H7 (cell line): ENCODE measurements at places on chromosomes 5 and 9. TPM values are rescaled to one million over a fixed set of nuclear protein-coding genes. Genes with fewer than 3 reads are reported as not detected.
A peak's percentile ranks its signal among the peaks of the same experiment; 100 is the strongest.

GRCh38 chr9:117548556-117548955, 133.7 kb upstream of the ASTN2 start:
- DNase-seq, result no peak

DNA sequence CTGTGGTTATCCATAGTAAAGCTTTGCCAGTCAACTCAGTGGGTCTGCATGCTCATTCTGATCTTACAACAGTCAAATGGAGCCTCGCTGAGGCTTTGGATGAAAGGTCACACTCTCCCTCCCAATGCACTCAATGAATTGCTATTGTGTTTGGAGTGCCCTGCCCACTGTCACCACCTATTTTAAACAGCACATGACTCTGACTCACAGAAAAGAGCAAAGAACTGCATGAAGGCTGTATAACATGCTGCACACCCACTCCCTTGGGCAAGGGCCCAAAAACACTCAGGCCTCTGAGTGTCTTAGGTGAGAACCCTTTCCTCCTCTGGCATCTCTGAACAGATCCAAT, 118.7 kb upstream of the CCDC112 start:
- no peak for DNase-seq

DNA sequence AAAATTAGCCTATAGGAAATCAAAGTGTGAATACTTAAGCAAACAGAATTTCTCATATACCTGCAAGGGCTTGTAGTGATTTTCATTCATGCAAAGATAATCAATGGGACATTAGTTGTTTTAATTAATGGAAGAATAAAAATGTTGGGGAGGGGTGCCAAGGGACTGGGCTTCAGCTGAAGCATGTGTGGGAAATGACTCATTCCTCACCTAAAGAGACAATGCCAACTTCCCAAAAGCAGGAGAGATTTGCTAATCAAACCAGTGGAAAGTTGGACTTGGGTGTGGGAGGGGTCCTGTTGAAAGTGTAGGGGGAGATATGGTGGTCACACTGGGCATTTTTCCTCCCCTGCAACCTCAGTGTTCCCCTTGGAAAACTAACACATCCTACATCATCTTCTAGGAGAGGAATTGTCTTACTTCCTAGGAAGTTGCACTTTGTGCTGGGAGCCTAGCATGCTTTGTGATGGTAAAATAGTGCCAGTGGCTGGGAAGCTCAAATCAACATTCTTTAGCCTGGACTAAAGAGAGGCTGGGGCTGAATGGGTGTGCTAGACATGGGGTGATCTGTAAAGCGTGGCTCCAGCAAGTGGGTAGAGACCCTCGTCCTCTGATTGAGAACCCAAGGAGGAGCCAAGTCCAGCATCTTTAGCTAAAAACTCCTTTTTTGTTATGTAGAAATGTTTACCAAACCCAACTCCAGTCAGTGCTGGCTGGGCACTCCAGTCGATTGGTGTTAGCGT, 6.4 kb upstream of the LHX2 start:
- DNase-seq, result peak; percentile 70

DNA sequence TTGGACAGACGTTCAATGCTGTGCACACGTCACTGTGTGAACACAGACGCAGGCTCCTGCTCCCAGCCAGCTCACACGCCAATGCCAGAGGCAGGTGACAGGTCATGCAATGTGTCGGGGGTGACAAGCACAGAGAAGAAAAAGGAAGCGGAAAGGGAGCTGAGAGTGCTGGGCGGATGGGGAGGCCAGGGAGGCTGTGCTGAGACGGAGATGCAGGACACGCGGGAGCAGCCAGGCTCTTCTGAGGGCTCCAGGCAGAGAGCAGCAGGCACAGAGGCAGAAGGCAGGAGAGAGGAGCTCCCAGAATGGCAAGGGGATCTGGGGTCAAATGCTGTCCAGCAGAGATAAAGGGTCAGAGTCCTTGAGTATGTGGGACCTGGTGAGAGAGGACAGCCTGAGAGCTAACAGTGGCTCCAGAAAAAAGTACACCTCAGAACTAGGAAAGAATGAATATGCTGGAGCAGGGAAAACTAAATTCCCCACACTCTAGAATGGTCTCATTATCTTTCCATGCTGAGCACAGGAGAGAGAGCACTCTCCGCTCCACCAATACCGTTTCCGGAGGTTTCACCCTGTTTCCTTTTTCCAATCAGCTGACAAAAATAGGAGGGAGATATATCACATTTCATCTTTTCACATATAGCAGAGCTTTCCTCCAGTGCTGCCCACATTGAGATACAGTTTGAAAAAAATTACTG, 32.8 kb upstream of the NSMF start:
- peak; percentile 43 for DNase-seq

GRCh38 chr5:111083323-111083722, 8.8 kb upstream of the WDR36 start:
- DNase-seq, result no peak

The NXNL2 gene
- total RNA-seq, result 1.8 and 4.1 TPM in 2 replicates

GRCh38 chr9:18610956-18611355, 137.0 kb downstream of the ADAMTSL1 start:
- DNase-seq, result no peak

- no peak for DNase-seq
These were observed 23.7 kb downstream of the CCDC171 start for GRCh38 chr9:15576350-15577050.

DNA sequence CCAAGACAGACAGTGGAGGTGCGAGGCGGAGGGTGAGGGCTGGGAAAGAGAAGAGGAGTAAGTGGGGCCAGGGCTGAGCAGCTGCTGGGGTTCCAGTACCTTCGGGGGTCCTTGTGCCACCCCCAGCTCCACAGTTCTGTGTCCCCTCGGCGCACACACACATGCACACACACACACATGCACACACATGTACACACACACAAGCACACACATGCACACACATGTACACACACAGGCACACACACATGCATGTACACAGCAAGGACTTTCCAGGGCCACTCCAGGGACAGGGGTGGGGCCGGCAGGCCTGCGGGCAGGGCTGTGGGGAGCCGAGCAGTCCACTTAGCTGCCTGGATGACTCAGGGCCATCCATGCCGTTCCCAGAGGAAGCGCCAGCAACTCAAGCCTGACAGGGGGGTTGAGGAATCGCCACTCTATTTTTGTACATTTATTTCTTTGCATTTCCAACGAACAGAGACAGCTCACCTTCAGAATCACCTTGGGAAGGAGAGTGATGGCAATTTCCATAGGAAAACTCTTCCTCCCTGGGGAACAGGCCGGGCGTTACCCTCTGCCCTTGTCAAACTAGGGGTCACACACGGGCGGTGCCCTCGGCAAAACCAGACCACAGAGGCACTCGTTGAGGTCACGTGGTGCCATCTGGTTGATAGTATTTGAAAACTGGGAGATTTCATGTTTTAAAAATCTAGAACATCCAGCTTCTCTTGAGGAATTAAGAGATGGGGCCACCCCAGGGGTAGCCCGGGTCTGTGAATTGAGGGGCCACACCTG, 135.7 kb downstream of the ADAMTS2 start:
- no peak for DNase-seq

The SH2D3C gene
- total RNA-seq, result 0.26 and 0.42 TPM in 2 replicates

DNA sequence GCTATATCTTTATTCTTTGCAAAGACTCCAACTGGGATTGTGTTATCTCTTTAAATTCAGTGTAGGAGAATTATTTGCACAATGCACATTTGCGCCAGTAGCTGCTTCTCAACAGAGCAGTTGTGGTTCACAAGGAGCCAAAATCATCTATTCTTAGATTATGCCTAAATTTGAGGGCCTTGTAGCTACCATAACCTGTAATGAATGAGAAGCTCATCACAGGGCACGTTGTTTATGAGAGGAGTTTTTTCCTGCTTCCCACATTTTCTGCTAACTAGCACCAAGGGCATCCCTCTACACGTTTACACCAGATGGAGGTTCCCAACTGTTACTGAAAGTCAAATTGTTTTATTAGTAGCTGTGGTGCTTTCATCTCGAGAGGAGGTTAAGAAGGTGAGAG, 322.4 kb downstream of the TMEM161B start:
- no peak for DNase-seq

DNA sequence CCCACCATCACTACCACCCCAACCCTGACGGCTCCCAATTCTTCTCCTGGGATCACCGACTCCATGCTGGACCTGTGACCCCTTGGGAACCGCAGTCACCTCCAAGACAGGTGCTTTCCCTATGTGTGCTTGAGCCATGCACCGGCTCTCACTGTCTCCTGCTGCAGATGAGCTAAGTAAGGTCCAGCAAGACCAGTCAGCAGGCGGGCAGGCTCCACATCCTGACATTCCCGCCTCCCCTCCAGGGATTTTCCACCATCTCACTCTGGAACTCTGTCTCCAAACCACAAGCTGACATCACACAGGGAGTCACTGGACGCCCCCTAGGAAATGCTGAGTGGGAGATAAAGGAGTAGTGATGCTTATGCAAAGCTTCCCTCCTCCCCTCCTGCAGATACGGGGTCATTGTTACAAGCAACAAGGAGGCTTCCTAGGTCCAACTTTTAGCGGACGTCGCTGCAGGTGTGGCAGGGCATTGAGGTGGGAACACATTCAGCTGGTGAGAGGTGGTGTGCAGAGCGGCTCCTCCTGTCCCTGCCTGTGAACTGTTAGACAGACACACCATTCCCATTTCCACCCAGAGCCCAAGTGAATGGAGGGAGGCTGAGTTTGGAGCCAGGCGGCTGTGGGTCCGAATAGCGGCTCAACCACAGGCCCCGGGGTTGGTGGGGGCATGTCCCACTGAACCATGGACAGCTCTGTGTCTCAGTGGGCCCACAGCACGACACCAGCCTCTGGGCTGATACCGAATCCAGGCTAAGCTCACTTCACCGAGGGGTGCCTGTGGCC, 129.2 kb upstream of the PHYKPL start:
- no peak for DNase-seq

DNA sequence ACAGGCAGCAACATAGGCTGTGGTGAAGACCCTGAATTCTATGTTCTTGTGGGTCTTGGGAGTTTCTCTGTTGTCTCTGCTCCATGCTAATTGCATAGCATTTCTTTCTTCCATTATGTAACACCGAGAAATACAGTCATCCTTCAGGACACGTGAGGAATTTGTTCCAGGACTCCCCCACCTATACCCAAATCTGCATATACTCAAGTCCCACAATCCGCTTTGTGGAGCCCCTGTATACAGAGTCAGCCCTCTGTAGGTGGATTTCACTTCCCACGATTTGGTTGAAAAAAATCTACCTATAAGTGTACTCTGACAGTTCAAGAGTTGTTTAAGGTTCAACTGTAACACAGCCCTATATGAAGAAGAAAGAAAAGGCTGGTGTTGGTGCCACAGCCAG, 22.1 kb downstream of the ANKRD33B start:
- DNase-seq, result no peak

- no peak for DNase-seq
These were observed 46.0 kb downstream of the TRIM32 start for GRCh38 chr9:116733010-116733641.

DNA sequence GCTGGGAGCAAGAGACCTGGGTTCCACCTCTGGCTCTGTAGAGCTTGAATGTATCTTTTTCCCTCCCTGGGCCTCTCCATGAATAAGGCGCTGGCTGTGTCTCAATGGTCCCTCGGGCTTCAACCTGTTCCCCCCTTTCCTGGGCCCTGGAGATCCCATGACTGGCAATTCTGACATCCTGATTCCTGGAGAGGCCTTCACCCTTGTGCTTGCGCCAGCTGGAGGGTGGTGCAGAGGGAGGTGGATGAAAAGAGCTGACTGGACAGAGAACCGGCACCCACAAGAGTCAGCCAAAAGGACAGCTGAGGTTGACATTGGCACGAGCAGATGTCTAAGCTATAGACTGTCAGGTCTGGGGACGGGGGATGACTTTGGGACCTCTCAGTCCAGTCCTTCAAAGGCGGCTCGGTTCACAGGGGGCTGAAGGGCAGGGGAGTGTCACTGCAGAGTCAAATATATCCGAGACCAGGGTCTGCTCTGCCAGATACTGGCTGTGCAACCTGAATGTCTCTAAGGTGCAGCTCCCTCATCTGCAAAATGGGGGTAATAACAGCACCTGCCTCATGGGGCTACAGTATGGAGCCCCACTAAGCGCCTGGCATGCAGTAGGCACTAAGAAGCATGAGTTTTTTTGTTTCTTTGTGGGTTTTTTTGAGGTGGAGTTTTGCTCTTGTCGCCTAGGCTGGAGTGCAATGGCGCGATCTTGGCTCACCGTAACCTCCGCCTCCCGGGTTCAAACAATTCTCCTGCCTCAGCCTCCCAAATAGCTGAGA, 13.8 kb downstream of the DNM1 start:
- peak; percentile 33 for DNase-seq

GRCh38 chr5:86968301-86968753, 299.4 kb upstream of the RASA1 start:
- DNase-seq, result no peak

The ZBTB5 gene
- total RNA-seq, result 15.6 and 18.3 TPM in 2 replicates

- DNase-seq, result peak; percentile 80
These were observed 235.7 kb downstream of the HSPA4 start for GRCh38 chr5:133287500-133287899.

DNA sequence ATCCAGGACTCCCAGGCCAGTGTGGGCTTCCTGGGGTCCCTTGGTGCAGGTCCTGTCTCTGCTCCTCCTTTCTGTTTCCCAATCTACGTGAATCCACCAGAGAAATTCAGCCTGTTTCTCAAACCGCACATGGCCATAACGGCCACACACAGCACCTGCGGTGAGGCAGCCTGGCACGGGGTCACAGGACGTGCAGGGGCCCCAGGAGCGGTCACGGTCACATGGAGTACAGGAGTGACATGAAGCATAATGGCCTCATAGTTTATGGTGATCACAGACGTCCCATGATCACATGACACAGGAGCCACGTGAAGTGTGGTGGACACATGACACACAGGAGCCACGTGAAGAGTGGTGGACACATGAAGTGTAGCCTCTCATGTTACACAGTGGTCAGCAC, 248.5 kb upstream of the IRX4 start:
- DNase-seq, result no peak

- no peak for DNase-seq
These were observed 123.7 kb downstream of the EBF1 start for GRCh38 chr5:158976035-158976434.

The PFDN1 gene
- total RNA-seq, result 81.8 and 82.9 TPM in 2 replicates

- no peak for DNase-seq
These were observed 30.7 kb downstream of the DHX29 start for GRCh38 chr5:55276771-55277170.

- DNase-seq, result no peak
These were observed 28.1 kb downstream of the TMOD1 start for GRCh38 chr9:97529363-97530076.

GRCh38 chr9:28289746-28290145, 716.5 kb upstream of the C9orf72 start:
- no peak for DNase-seq

The PCDHGA12 gene
- 0.10 and 0.44 TPM in 2 replicates for total RNA-seq

GRCh38 chr5:137752905-137753690, 1.1 kb downstream of the HNRNPA0 start:
- peak; percentile 53 for DNase-seq

DNA sequence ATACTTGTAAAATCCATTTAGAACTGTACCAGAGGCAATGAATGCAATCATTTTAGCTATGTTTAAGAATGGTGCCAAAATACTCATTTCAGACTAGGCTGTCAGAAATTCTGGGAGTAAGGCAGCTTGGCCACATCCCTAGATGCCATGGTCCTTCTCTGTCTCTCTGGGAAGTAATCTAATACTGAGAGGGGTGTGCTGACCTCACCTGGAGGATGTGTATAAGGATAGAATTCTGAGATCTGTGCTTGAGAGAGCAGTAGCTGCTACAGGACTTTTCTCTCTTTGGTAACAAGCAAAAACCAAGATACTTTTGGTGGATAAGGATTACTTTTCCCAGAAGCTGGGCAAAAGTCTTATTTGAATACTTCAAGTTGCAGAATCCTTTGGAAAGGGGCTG, 68.1 kb upstream of the MRPS30 start:
- peak; percentile 1 for DNase-seq

The MEIKIN gene
- total RNA-seq, result not detected in 2 replicates
